Thoracic aorta (tissue), 2 donors: ENCODE measurements at places on chromosomes 7 and 10. TPM values are rescaled to one million over a fixed set of nuclear protein-coding genes. Genes with fewer than 3 reads are reported as not detected.

Gene ATP5MK
- 148 TPM for total RNA-seq

Gene TSPAN15
- total RNA-seq: 4.7 TPM

Gene SLC25A40
- total RNA-seq: 13.5 TPM

Gene SLC26A5
- total RNA-seq: not detected

Gene NXPH1
- not detected for total RNA-seq

DNA sequence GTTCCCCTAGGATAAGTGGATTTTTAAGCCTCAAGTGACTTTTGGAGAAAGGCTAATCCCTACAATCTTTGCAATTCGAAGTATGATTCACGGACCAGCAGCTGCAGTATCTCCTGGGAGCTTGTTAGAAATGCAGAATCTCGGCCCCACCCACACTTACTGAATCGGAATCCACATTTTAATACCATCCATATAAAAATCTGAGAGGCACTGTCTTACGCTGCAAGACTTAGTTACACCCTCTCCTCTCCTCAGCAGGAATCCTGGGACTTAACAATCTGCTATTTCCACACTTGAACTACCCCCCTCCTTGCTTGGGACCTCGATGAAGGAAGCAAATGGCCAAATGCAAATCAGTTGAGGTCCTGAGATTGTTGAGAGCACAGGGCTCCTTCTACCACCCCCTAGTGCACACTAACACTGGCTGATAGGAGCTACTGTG is 21.0 kb downstream of the ITPRIP start:
- no peak for DNase-seq

GRCh38 chr7:46150721-46151120 is 229.6 kb upstream of the IGFBP3 start:
- no peak for DNase-seq

DNA sequence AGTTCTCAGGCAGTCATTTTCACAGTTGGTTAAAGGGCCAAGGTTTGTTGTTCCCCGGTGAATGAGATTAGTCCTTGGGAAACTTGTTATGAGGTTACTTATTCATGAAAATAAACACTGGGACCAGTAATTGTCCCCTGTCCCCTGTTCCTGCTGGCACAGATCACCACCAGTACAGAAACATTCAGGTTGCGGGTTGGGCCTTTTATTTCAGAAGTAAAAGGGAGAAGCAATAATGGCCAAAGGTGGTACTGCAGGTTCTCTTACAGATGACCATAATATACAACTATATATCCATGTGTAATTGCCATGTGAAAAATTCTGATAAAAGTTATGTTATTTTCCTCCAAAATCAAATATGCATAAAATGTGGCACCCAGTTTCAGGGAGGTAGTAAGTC is 442.0 kb downstream of the SORCS1 start:
- DNase-seq: no peak

DNA sequence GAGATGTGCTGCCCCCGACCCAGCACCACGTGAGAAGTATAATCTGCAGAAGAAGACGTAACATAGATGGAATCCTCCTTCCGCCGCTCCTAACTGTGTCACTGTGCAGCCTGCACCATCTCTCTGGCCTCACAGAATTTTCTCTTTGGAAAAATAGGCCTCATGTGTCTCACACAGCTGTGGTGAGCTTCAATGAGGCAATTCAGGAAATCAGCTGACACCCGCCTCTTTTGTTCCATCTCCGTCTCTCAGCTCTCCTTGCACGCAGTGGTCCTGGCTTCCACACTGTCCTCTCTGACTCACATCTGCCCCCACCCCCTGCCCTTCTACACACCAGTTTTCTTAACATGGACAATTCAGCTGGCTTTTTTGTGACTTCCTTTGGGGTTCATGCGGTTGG is 7.2 kb downstream of the C10orf90 start:
- no peak for DNase-seq

GRCh38 chr10:7152982-7153381 is 257.9 kb downstream of the SFMBT2 start:
- no peak for DNase-seq

DNA sequence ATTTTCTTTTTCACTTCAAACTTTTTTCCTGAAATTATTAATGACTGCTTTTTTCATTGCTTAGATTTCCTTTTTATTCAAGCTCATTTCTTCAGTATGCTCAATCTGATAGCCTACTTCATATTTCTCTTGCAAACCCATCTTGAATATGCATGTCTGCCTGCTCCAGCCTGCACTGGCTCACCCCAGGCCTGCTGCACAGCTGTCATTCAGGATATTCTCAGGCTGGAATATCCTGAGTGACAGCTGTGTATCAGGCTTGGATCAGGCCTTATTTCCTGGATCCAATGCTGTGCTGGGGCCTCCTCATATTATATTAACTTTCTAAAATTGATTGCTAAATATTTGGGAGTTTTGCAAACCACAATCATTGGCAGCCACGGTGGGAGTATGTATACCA is 120.2 kb upstream of the TNS3 start:
- no peak for DNase-seq

- DNase-seq: no peak
Observed at GRCh38 chr10:104183682-104184081, 48.5 kb downstream of the CFAP43 start.

DNA sequence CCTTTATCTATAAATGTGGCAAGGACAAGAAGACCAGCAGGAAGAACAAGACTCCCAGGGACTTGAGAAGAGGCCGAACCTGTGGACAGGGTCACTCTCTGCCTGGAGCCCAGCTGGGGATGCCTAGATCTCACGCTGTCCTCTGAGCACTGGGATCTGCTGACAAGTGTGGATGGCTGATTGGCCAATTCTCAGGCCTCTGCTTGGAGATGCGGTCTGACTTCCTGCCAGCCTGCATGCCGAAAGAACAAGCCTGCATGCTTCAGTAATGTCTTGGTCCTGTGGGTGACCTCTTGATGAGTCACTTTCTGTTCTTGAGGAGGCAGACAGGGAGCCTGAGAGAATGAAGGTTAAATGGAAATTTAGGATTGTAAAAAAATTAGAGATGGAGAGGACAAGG is 84.7 kb downstream of the TMEM178B start:
- no peak for DNase-seq

GRCh38 chr10:14553448-14553847 is 221.2 kb downstream of the FAM107B start:
- no peak for DNase-seq

GRCh38 chr10:24989867-24990266 is 26.1 kb downstream of the ENKUR start:
- no peak for DNase-seq
